ENCODE measurements at places on chromosomes 4 and X.

DNA sequence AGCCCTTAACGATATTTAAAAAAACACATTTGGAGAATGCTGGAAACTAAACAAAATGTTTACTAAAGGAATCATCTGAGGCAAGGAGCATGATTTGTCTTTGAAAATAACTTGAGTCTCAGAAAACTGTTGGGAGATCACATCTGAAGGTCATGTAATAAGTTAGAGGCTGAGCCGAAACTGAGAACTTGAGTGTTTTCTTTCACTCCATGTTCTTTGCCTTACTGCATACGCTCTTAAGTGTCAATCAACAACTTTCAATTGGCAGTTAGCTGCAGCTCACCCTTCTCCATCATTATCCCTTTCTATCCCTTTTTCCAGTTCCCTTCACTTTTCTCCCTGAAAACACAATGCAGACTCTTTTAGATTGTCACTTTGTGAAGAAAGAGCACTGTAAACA is 216.2 kb downstream of the ADGRA3 start:
- no peak for DNase-seq

DNA sequence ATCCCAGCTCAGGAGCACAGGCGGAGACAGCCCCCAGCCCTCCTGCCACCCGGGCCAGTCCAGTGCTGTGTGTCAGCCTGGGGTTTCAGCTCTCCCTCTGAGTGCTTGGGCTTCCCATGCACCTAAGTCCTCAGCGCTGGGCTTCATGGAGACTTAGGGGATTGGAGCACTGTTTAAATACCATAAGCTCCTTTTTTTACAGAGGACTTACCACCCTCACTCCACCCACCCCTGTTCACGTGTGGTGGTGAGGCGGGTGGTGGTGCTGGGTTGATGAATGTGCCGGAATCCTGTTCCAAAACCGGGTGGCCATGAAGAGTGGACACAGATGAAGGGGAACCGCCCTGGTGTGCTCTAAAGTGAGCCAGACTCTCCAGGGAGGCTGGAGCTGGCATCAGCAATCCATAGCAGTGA is 66.9 kb downstream of the PSAPL1 start:
- DNase-seq, result no peak

- no peak for DNase-seq
Observed at GRCh38 chrX:97628807-97629596, 745.3 kb downstream of the RPA4 start.

GRCh38 chr4:80610845-80611677 is 275.5 kb downstream of the CFAP299 start:
- DNase-seq, result no peak

DNA sequence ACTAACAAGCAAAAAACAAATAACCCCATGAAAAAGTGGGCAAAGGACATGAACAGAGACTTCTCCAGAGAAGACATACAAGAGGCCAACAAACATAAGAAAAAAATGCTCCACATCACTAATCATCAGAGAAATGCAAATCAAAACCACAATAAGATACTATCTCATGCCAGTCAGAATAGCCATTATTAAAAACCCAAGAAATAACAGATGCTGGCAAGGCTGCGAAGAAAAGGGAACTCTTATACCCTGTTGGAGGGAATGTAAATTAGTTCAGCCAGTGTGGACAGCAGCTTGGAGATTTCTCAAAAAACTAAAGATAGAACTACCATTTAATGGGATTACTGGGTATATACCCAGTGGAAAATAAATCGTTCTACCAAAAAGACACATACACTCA is 79.6 kb downstream of the MAPK10 start:
- DNase-seq, result no peak

GRCh38 chr4:60656171-60656570 is 544.0 kb upstream of the ADGRL3 start:
- no peak for DNase-seq

- DNase-seq, result no peak
Observed at GRCh38 chr4:38030023-38030422, 69.8 kb downstream of the PTTG2 start.

- DNase-seq, result no peak
Observed at GRCh38 chr4:128524311-128524710, 236.7 kb upstream of the PGRMC2 start.

GRCh38 chrX:82070948-82071347 is 869.0 kb downstream of the SH3BGRL start:
- no peak for DNase-seq

DNA sequence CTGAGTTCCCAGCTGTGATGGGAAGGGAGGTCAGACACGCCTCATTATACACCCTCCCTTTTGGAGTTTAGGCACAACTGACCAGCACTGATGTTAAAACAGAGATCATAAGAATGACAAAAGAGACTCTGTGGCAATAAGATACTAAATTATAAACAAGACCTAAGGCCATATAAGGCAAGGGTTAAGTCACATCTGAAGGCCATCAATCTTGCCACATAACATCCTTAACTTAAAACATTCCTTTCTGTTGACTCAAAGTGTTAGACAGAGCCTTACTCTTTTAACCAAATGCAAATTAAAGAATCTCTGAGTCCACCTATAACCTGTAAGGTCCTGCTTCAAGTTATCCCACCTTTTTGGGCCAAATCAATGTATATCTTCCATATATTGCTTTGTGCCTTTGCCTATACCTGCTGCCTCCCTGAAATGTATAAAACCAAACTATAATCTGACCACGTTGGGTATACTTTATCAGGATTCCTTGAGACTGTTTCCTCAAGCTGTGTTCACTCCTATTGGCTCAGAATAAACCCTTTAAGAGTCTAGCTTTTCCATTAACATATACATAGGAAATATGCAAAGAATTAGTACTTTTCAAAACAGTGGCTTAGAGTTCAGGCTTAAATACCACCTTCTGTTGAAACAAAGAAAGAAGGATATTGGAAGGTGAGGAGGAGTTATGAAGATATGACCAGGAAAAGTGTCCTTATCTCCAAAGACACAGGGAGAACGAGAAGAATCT is 214.4 kb upstream of the PPP1R2C start:
- no peak for DNase-seq

DNA sequence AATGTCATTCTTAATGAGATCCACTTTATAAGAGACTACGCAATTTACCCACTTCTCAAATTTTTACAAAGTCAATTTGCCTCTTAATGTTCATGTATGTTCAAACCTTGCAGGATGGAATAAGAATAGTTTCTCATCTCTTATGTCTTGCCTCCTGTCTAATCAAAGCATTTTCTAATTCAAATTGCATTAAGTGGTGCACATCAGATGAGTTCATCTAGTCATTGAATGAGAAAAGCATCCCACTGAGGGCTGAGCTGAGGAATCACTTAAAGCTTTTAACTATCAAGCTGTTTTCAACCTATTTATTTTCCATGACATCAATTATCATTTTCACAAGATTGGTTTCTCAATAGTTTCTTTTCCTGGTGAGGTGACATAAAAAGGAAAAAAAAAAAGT is 1964.0 kb downstream of the PCDH7 start:
- DNase-seq, result no peak

- DNase-seq, result no peak
Observed at GRCh38 chr4:6337331-6337935, 67.8 kb downstream of the WFS1 start.

GRCh38 chr4:149403081-149403480 is 412.6 kb downstream of the IQCM start:
- no peak for DNase-seq

GRCh38 chrX:56765811-56766553 is 36.9 kb downstream of the NBDY start:
- DNase-seq, result no peak

- no peak for DNase-seq
Observed at GRCh38 chr4:36757580-36758311, 476.3 kb downstream of the DTHD1 start.

DNA sequence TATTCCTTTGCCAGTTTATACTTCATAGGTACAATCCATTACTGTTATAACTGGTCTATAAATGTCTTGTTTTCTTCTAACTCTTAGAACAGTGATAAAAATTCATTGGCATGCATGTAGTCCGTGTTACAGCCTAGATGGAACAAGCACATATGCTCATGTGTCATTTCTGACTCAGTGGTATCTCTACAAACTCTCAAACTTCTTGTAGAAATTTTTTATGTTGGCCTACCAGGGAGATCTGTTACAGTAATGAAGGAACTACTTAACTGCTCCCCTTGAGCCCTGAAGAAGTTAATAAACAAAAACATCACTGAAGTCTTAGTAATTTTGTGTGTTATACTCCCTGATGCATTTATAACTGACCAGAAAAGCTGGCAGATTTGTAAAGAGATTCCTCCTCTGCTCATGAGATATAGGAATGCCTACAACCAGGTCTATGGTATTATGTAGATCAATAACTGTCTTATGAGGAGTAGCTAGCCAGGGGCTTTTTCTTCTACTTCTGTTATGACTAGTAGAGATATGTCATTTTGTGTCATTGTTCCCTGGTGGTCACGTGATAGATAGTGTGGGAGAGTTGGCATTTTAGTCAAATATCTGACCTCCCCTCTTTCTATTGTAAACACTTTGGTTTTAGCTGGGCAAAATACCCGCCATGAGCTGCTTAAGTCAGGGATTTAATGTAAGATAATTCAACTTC is 53.7 kb upstream of the FAAH2 start:
- no peak for DNase-seq

- no peak for DNase-seq
Observed at GRCh38 chr4:53990641-53991040, 73.8 kb downstream of the CHIC2 start.

- no peak for DNase-seq
Observed at GRCh38 chr4:55008166-55009056, 117.0 kb downstream of the KDR start.

DNA sequence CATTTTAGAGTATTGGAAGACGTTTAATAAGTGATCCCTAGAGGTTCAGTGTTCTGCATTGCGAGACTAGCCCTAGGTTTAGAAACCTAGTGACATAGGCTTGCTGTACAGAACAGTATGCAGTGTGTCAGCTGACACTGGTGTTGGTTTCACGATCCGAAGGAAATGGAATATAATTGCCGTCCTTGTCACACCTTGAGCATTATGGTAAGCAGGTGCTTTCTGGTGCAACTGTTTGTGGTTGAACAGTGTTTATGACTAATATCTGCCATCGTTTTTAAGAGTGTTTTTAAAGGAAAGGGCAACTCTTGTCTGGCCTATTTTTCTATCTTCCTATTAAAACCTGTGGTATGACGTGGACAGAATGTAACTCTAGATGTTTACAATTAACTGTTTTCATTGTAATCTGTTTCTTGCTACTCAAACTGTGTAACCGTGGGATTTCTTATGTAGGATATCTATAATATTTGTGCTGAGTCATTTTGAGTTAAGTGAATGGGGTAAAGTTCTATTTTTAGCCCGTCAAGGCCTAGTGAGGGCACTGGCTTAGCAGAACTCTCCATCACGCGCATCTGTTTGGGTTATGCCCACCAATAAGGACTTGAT is 53.8 kb upstream of the TBC1D14 start:
- no peak for DNase-seq

GRCh38 chr4:99886146-99886545 is 8.1 kb downstream of the LAMTOR3 start:
- DNase-seq, result no peak

DNA sequence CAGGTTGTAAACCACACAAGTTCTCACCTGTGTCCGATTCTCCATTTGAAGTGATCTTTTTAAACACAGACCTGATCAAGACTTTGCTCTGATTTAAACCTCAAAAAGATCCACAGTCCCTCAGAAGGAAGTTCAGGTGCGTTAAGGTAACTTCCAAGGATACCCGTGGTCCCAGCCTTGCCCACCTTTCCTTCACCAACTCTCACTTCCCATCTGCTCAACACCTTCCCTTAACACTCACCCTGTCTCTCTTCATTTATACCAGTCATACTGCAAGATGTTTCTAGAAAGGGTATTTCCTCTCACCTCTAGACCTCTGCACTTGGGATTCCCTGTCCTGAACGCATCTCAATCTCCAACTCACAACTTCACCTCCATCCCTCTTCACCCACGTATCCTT is 49.9 kb downstream of the ADGRA3 start:
- DNase-seq, result no peak

GRCh38 chrX:106611317-106611678 is 480 bp upstream of the RADX start:
- DNase-seq, result no peak

DNA sequence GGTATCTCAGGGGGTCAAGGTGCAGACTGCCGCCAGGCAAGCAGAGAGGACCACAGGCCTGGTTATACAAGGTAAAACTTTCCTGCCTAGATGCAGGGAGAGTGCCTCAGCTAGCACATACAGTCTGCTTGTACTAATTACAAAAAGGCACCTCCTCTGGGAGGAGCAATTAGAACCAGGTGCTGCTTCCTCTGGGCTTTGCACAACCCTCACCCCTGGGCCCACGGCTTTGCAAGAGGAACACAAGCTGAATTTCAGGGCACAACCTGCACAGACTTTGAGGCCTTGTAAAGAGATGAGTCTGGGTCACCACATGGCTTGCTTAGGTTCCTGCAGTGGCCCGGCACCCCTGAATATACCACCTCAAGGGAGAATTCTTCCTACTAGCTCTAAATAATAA is 9.2 kb upstream of the CITED1 start:
- no peak for DNase-seq

- DNase-seq, result no peak
Observed at GRCh38 chr4:145320294-145320693, 139.9 kb upstream of the OTUD4 start.
